Stimulated activated effector memory CD8-positive, alpha-beta T cell treated with anti-CD3 and anti-CD28 coated beads, Interleukin-12 subunit alpha, Interleukin-12 subunit beta, amount 100 ng/mL, for 72 hours (primary cell): ENCODE measurements at places on chromosomes 12 and 14.
A peak's percentile ranks its signal among the peaks of the same experiment; 100 is the strongest.

- no peak for DNase-seq
These were observed 147.1 kb upstream of the SLCO1C1 start for GRCh38 chr12:20547816-20548575.

DNA sequence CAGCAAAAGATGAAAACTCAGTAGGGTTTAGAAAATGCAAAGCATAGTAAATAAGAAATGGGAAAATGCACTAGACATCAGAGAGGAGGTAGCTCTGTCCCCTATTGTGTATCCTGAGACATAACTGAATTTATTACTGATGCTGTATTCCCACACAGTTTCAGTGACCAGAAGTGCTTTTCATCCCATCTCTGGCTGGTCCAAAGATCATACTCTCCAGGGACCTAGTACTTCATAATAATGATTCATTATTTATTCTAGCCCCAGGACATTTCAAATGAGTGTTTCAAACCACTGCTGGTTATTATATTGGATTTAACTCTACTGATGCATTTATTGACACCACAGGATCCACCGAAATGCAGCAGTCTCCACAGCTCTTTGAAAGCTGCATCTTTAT, 163.3 kb downstream of the PAWR start:
- no peak for DNase-seq

DNA sequence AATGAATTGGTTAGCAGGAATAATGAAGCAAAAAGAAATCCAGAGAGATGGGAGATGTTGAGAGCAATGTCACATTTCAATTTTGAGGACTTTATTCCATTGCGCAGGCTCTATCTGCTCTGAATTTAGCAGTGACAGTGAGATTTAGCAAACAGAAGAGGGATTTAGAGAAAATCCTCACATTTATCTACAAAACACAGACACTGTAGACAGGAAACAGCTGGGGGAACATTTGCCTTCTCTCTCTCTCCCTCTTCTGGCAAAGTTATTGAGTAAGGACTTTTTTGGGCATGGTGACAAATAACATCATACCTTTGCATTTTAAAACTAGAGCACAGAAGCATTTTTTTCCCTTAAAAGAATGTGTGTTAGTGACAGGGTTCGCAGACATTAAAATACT, at the start of gene IGF1:
TSS of gene IGF1 (minus strand) at position 158 of the 400 bp plus-strand sequence. CDS start 182 bp downstream, outside the sequence.
- DNase-seq = no peak

- DNase-seq = no peak
These were observed 45.2 kb upstream of the APPL2 start for GRCh38 chr12:105280966-105281693.

- no peak for DNase-seq
These were observed 17.4 kb downstream of the FAM181A start for GRCh38 chr14:93944348-93945069.

GRCh38 chr14:31549817-31550216, 11.4 kb upstream of the NUBPL start:
- no peak for DNase-seq

DNA sequence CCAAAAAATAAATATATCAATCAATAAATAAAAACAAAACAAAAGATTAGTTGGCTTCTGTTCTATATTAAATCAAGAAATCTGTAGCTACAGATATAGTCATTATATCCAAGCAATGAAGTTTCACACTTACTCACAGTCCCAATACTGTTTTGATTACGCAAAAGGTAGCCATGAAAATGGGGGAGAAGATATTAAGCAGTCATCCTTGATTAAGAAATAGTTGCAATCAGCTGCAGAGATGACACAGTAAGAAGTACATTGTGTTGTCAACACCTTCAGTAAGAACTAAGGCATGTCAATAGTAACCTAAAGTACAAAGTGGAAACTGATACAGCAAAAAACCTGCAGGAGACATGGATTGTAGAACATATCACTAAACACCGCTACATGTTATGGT, 11.0 kb upstream of the RHOJ start:
- DNase-seq = no peak

GRCh38 chr12:26939953-26940352, 1.7 kb downstream of the FGFR1OP2 start:
- DNase-seq = no peak

GRCh38 chr12:55908726-55909512, 18.8 kb downstream of the PYM1 start:
- no peak for DNase-seq

GRCh38 chr12:94636462-94637085, 13.8 kb downstream of the TMCC3 start:
- no peak for DNase-seq

DNA sequence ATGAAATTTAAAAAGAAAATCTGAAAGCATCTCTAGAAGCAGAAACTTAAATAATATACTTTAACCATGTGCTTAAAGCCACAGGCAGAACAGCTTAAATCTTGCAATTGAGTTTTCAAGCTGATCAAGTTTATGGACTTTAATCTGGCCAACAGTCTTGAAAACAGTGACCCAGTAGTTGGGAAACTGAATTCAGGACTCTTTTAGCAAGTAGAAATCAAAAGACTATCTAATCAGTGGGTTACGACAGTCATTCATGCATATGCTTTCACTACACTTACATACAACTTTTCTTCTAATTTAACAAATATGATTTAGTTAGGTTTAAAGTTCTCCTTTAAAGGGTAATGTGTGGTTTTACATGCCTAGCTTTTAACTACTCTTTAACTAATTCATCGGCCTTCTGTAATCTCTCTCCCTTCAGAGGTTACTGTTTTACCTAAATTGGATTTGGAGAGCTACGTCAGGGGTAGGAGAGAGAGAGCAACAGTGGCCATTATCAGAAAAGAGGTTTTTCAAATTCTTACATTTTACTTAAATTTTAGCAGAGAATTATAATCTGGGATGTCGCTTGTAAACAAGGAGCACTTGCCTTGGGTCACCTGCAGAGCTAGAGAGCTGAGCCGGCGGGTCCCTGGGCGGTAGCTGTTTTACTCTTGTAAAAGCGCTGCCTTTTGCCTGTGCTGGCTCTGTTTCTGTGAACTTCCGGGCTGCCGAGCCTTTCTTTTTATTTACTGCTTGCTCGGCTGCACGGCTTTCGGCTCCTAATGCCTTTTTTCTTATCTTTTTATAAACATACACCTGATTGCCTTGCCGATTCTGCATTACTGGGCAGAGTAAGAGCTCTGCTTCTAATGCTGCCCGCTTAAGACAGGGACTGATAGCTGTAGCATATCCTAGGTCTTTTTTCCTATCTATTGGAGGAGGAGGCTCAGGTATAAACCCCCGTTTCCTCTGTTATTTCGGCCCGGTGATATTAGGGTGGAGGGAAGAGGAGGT, 17.4 kb upstream of the LYZ start:
- DNase-seq = peak; percentile 73

- DNase-seq = no peak
These were observed 116.8 kb downstream of the CRADD start for GRCh38 chr12:93793983-93794382.

DNA sequence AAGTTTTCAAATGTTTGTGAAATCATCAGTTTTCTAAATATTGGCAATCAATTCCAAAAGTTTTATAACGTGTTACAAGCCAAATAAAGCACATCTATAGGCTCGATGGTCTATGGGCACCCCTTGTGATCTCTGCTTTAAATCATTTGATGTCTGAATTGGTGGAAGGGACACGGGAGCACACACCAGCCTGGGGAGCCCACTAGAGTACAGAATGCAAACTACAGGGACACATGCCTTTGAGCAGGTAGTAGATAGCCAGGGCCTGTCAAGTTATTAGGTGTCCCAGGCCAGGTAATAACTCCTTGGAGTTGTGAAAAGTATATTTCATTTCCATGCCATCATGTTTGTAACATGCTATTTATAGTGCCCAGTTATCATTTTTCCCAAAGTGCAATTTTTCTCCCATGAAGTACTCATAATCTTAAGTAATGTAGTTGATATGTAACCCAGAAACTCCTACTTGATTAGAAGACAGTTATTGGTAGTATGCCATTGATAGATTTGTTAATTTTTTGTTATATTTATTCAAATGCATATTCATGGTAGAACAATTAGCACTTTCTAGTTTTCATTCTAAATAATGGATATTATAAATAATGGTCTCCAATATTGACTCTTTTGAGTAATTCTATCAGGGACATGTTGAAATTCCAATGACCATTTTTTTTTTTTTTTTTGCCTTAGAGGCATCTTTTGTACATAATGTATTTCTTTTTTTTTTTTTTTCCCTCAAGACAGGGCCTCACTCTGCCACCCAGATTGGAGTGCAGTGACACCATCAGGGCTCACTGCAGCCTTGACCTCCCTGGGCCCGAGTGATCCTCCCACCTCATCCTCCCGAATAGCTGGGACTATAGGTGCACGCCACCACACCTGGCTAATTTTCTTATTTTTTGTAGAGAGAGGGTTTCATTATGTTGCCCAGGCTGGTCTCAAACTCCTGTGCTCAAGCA, 96.9 kb upstream of the FGD4 start:
- DNase-seq = no peak

- peak; percentile 17 for DNase-seq
These were observed 61.2 kb downstream of the FBXL14 start for GRCh38 chr12:1533205-1533601.

DNA sequence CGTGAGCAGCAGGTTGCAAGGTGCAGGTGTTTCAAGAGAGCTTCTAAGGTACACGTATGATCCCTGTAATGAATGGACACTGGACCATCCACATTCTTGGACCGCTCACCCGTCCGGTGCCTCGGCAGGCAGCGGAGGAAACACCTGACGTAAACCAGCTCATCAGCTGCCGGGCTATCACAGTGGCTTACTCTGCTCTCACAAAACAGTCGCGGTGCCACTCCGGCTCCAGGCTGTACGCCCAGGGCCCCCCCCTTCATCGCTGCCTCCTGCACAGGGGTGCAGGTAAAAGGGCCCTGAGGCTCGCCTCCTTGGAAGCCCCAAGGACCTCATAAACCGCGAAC, 436 bp downstream of the VPS33A start:
- no peak for DNase-seq

- DNase-seq = no peak
These were observed 7.3 kb downstream of the PAN2 start for GRCh38 chr12:56326533-56326932.

GRCh38 chr12:1933342-1934051, 15.0 kb upstream of the CACNA2D4 start:
- no peak for DNase-seq

- no peak for DNase-seq
These were observed 8.1 kb upstream of the LHX5 start for GRCh38 chr12:113479590-113480335.

DNA sequence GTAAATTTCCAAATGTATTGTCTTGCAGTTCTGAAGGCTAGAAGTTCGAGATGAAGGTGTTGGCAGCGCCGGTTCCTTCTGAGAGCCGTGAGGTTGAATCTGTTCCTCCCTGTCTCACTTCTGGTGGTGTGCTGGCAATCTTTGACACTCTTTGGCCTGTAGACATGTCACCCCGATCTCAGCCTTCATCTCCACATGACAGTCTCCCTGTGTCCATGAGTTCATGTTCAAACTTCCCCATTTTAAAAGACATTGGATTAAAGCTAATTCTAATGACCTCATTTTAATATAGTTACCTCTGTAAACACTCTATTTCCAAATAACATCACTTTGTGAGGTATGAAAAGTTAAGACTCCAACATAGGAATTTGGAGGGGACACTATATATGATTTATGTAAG, 4.1 kb upstream of the RBM19 start:
- DNase-seq = no peak
